ENCODE measurements at places on chromosomes 1 and 21.

DNA sequence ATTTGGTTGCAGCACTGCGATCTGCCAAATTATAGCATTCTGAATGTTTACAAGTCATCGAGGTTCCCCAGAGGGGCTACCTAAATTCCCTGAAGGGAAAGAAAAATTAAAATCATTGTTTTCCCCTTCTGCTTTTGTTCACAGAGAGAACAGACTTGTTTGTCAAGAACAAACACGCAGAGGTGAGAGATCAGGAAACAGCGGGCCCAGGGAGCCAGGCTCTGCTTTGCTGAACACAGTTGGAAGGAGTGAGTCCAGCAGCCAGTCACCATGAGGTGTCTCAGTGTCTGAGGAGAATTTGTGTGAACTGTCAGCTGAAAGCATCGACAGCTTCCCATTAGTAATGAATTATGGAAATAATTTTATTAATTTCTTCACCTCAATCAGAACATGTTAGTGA lies 52.5 kb downstream of the RWDD3 start:
- DNase-seq: no peak

DNA sequence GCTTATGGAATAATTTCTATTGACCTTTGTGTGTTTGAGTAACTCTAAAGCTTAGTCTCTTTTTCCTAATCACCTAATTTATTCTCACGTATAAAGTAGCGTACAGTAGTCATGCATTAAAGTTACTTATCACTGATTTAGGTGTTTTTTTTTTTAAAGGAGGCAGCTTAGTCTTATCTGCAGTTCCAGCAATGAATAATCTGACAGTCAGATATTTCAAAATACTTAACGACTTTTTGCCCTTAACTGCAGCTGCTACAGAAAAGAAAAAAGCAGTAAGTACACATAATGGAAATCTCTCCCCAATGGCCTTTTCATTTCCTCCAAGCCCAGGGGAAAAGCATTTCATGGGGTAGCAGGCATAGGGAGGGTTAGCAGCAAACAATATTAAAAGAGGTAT lies 54.6 kb downstream of the SLC35F3 start:
- no peak for DNase-seq

DNA sequence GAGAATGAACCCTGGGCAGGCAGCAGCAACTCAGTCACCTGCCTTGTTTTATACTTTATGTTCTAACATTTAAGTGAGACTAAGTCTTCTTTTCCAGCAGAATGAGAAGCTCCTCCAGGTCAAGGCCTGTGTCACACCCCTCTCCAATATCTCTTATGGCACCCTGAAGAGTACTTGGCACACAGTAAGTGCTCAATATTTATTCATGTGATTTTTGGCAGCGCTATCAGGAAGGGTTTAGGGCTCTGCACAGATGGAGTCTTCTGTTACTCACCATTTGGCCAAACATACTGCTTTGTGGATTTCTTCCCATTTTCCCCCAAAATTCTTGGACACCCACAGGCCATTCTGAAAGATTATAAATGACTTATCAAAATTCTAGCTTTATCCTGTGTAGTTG lies 43.8 kb upstream of the MYBPHL start:
- DNase-seq: no peak

DNA sequence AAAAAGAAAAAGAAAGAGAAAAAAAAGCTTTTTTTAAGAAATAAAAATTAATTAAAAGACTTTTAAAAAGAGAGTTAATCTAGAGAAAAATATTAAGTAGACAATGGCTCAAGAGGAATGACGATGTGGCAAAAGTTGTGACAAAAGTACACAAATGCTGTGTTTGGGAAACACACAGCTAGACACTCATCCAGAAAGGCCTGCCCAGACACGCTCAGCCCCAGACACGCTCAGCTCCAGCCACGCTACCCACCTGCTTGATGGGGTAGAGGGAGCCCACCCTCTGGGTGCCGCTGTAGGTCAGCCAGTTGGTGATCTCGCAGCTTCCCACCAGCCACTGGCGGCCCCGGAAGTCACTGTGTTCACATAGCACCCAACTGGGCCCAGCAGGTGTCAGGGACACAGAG lies 10.2 kb downstream of the CD52 start:
- DNase-seq: no peak

DNA sequence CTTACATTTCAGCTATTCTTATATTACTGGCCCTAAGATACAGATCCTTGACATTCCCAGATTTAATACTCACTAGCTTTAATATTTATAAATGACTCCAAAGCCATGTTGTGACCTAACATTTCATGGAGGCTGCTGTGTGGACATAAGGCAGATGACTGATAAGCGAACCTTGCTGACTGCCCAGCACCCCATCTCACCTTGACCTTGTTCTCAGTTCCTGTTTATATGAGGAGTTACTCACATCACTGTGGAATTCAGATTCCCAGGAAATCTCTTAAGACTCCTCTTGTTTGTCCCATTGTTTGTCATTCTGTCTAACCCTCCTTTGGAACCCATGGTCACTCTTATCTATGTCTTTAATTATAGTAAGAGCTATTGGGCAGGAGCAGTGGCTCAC lies 21.9 kb downstream of the RAB3B start:
- DNase-seq: no peak

- no peak for DNase-seq
Observed at GRCh38 chr1:109926662-109927300, 16.1 kb downstream of the CSF1 start.

DNA sequence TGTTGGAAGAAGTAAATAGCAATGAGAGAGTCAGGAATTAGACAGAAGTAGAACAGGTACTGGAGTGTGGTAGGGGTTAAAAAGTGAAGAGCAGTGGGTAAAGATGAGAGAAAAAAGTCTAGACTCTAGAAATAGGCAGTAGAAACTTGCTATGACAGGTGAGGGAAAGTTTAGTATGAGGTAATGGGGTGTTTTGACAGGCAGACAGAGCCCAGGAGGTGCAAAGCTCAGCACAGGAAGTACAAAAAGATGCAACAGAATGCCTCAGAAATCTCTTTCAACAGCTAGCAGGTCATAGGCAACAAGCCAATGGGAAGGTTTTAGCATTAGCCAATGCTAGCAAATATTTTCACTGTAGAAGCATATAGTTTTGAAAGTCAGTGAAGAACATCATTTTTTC lies 319.1 kb upstream of the SGIP1 start:
- no peak for DNase-seq

DNA sequence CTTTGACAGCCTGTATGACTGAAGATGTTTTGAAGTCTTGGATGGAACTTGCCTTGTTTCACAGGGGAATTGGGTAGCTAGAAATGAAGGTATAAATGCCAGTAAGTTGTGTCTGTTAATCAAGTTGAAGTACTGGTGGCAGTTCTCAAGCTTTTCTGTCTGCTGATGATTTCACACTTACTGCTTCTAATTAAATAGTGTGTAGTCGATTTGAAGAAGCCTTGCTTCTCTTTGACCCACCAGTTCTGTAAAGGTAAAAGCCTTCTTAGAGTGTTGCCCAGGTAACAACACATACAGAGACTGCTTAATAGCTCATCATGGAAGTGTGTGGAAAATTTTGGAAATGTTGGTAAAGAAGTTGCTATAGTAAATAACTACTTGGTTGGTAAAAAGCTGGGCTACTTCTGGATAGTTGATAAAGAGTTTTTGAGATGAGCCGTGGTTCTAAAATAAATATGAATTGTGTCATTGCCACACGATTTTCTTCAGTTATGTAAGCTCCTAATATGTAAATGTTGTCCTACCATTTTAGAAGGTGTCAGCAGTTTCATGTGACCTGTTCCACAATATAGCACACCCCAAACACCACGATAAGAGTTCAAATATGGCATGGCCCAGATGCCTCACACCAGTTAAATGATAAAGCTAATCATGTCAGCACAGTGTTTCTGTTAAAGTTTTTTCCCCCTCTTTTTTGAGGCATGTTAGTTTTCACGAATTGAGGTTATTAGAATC lies 7.4 kb downstream of the RABGAP1L start:
- no peak for DNase-seq

DNA sequence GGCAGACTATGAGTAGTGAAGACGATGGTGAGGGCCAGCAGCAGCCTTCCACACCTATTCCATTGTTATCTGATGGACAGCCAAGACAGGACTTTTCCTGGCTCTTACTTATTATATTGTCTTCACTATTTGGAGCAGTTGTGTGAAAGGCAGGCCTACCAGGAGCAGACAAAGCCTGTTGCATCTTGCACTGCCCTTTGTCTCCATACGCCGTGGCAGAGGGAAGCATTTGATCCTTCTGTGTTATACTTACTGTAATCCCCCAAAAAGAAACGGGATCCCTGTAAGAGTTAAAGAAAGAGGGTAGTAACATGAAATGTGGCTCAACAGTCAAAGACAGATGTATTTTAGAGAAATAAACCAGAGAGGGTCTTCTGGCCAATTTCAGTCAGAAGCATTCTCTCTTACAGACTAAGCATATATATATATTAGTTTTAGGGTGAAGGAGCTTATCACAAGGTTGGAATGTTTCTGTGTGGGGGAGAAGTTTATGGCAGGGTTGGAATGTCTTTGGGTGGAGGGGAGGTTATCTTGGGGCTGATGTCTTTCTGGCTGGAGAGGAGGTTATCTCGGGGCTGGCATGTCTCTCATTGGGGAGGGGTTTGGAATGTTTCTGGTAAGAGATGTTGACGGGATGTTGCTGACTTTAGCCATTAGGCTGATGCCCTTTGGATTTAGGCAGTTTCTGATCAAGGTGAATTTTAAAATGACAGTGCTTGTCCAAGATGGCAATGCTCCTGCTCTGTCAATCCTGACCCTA lies 23.4 kb upstream of the HSD3B1 start:
- DNase-seq: no peak

GRCh38 chr1:164602101-164602422 lies 43.1 kb downstream of the PBX1 start:
- DNase-seq: no peak

GRCh38 chr1:60169206-60169605 lies 95.6 kb upstream of the C1orf87 start:
- DNase-seq: no peak

- DNase-seq: no peak
Observed at GRCh38 chr1:97137862-97138514, 416.4 kb downstream of the PTBP2 start.

- DNase-seq: no peak
Observed at GRCh38 chr1:109185990-109186732, 27.6 kb upstream of the SARS1 start.

GRCh38 chr1:196381544-196381943 lies 226.7 kb downstream of the KCNT2 start:
- no peak for DNase-seq

DNA sequence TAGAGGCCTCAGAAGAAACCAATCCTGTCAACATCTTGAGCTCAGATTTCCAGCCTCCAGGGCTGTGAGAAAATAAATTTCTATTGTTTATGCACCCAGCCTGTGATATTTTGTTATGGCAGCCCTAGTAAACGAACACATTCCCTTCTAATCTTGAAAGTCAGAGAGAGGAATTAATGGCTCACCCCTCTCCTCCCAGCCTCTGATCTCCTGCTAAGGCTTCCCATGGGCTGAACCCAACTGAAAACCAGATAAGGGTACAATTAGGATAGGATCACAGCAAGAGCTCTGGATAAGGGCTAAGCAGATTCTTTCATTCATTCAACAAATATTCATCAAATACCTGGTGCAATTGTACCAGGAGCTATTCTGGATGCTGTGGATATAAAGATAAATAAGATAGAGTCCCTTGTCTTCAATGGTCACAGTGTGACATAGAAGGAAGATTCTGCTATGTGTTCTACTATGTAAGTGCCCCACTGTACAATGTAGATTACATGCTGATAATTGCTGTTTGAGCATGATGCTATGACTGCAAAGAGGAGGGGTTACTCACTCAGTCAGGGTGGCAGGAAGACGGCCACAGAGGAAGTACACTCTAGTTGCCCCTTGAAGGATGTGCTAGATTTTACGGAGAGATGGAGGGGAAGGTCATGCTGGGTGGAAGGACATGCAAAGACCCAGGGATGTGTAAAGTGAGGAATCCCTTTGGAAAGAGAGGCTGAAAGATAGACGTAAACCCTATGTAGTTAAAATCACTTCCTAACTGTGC lies 203.3 kb upstream of the JUN start:
- DNase-seq: no peak

GRCh38 chr1:204180133-204180532 lies 14.0 kb upstream of the REN start:
- DNase-seq: no peak

- peak; percentile 22 for DNase-seq
Observed at GRCh38 chr1:1136547-1137230, 20.8 kb upstream of the C1orf159 start.

DNA sequence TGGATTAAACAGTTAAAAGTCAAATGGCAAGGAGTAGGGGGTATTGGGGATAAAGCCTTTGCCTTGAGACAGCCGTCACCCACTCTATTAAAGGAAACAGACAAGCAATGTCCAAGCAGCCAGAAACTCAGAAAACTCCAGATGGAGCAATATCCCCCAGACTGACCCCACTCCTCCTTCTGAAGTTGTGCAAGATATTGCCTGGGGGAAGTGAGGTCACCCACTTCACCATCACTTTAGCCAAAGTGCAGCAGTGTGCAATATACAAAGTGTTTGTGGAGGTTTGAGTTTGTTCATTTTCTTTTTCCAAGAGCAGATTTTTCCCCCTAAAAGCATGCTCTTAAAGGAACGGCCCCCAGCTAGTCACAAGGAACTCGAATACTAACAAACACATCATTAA lies 125.1 kb downstream of the ETS2 start:
- DNase-seq: no peak

GRCh38 chr1:244851546-244852231 lies 12.7 kb downstream of the HNRNPU start:
- no peak for DNase-seq

DNA sequence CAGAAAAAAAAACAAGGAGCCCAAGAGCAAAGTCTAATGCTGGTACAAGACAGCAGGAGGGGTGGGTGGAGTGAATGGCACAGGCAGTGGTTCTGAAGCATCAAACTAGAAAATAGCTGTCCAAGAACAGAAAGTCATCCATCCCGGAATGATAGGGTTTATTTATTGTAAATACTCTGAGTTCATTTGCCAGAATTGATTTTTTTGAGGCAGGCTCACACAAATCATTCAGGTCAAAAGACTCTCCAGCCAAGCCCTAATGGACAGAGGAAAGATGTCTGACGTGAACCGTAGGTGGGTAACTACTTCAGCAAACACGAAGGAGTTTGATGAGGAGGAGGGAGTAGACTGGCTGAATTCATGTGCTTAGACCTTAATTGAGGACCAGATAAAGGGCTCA lies 13.8 kb upstream of the DISP1 start:
- no peak for DNase-seq

DNA sequence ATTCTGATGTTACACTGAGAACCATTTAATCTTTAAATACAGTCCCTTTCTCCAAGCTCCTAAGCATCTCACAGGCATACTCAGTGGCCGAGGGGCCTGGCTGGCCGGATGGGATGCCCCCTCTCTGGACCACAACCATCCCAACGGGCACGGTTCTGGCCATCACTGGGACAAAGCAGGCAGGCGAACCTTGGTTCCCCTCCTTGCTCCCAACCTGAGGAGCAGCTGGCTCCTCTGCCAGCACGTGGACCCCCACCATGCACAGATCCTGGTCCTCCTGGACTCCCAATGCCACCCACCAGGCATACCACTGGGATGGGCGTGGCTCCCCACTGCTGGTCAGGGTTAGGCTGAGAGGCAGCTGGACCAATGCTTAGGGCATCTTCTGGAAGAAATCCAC lies 19.8 kb upstream of the PRDM16 start:
- DNase-seq: no peak

Data from stimulated activated CD4-positive, alpha-beta T cell treated with anti-CD3 and anti-CD28 coated beads, Interleukin-4, amount 100 ng/mL, for 1 hour (primary cell).